Anterior cingulate cortex (tissue), 58 donors: ENCODE measurements at places on chromosomes 3 and 15.

DNA sequence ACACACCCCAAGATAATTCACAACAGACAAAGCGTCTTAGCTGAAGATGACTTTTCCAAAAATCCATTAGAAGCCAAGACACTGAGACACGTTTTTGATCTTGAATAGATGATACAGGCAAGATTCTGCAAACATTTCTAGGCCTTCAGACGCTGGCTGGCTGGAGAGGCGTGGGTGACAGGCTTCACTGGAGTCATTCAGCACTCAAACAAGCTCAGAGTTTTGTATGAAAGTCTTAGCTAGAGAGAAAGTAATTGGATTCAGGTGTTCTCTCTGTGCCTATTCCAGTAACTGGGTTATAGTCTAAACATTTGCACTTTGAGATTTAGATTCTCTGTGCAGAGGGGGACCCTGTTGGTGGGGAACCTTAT, 147.7 kb upstream of the BHLHE40 start:
- DNase-seq = no peak

GRCh38 chr3:27670619-27671018, 51.5 kb downstream of the EOMES start:
- DNase-seq = no peak

- DNase-seq = no peak
Measured at GRCh38 chr3:114365909-114366308, 72.1 kb downstream of the TIGIT start.

DNA sequence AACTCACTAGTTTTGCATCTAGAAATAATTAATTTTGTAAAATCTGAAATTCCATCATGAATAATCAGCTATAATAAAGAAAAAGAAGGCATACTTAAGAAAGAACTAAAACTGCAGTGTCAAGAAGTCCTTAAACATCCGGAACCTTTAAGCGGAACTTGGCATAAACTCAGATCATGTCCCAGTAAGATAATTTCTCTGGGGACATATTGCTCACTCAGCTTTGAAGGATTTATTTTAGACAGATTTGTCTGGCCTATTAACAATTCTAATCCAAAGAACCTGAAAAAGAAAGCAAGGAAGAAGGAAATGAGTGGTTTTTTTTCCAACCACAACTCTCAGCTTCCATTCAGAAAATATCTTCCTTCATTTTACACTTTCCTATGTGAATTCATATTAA, 850.3 kb downstream of the ROBO1 start:
- DNase-seq = no peak

- DNase-seq = no peak
Measured at GRCh38 chr3:125684199-125684598, 88.9 kb upstream of the OSBPL11 start.

GRCh38 chr3:126667631-126668449, 12.9 kb upstream of the TXNRD3 start:
- DNase-seq = no peak

GRCh38 chr15:69391046-69391757, 22.9 kb upstream of the KIF23 start:
- no peak for DNase-seq

- DNase-seq = no peak
Measured at GRCh38 chr3:170711786-170712185, 125.9 kb upstream of the SLC7A14 start.

DNA sequence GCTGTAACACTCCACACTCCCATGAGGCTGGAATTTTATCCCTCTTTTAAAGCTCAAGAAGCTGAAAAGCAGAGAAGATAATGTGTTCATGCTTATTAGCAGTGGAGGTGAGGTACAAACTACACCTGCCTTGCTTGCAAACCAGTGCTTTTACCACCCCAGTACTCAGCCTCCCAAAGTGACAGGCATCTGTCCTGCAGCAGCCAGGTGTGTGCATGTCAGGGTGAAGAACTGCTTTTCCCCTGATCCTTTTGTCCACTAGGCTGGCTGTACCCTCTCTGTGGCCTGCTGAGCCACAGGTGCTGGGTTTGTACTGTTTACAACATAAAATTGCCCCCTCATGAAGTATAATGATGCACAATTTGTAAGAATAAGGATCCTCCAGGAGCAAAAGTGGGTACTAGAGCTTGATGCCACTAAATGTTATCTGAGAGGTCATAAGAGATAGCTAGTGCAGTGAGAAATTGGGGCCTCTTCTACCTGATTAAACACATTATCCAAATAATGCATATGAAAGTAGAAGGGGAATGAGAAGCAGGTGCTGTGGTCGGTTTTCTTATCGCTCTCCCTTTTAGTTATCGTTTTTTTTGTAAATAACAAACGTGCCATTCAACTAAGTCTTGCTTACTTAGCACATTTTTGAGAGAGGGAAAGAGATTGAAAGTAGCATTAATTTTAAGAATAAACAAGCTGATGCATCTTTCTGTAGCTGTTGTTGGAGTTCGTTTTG, 39.2 kb upstream of the GADL1 start:
- no peak for DNase-seq

GRCh38 chr15:33913459-33913858, 54.8 kb upstream of the CHRM5 start:
- no peak for DNase-seq

DNA sequence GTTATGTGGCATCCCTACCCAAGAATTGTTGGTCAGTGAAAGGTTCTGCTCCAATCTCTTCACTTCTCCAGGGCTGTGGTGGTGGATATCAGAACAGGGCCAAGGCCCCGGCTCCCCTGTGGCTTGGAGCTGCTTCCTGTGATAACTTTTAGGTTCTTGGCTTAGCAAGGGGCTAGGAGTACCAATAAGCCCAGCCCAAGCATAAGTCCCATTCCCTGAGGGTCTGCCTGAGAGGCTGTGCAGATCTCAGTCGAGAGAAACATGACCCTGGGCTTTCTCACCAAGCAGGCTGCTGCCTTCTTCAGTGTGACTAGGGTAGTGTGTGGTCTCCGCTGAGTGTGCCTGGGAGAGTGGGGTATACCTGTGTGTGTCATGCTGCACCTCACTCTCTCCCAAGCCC, 7.1 kb downstream of the CLK3 start:
- DNase-seq = no peak
